ENCODE measurements at places on chromosomes 2 and 18.

DNA sequence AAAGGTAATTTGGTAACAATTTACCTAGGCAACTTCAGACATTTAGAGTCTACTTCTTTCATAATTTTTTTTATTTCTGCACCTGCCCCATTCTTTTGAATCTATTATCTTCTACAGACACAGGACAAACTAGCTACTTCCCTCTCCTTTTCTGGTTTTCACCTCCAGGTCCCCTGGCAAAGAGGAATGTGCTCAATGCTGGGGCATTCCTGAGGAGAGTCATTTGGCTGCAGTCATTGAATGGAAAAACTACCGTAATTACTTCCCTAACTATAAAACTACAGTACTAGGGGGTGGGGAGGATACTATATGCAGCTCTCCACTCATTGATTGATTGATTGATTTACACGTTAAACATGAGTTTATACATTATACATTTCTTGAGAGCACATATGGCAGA is 11.2 kb upstream of the ARHGAP28 start:
- no peak for DNase-seq

GRCh38 chr18:57447154-57447621 is 12.0 kb downstream of the ONECUT2 start:
- no peak for DNase-seq

DNA sequence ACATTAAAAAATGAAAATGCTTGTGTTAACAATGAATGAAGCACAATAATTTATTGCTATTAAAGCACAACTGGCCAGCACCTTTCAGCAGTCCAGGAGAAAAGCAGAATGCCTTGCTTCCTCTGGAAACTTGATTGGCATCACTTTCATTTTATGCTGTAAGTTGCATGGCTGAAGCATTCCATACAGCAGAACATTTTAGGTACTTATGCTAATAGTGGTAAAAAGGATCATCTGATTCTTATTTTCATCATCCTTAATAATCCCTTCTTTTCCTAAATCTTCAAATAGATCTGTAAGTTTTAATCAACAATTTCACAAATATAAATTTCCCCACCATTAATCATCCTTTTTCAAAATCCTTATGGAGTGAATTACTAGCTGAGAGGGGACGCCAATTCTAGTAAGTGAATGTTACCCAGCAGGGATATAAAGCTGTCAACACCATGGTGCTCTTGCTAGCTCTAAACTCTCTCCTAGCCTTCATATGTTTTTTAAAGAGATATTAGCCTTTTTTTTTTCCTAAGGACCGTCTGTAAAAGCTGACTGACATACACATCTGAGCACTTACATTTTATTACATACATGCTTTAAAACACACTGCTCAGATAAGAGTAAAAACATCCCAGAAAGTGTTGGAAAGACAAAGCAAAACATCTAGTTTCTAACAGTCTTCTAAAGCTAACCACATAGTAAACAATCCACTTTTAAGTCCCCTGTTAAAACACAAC is 5.3 kb downstream of the SATB2 start:
- DNase-seq: no peak

GRCh38 chr2:132503701-132504100 is 87.1 kb downstream of the GPR39 start:
- DNase-seq: no peak

GRCh38 chr2:230924092-230924469 is 961 bp downstream of the GPR55 start:
- DNase-seq: no peak

DNA sequence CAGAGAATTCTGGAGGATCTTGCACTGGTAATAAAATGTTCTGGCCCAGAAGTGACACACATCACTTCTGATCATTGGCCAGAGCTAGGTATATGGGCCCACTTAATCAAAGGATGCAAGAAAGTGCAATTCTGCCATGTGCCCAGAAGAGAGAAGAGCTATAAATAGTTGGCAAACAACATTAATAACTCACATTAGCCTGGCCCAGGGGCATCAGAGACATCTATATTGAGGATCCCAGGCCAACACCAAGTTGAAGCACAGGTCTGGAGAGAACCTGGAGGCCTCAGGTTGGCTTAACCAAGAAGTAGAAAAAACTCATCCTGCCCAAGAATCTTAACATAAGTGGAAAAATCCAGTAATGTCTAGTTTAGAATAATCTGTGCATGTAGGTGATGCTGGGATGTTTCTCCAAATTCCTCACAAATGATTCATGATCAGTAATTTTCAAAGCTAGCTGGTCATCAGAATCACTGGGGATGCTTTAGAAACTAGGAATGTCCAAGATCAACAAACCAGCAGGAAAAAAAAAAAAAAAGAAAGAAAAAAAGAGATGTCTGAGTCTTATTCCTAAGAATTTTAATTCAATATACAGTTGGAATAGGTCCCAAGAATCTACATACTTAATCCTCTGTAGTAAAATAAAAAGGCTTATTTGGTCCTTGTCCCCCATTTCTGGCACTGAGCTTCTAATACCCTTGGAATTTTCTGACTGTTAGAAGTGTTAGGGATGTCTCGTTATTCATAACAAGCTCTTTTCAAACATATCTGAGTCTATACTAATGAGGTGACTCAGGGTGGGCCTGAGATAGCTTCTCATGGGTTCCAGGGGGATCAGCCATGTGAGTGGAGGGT is 35.0 kb upstream of the EVA1A start:
- DNase-seq: no peak

- no peak for DNase-seq
Measured at GRCh38 chr2:157173740-157174184, 83.7 kb upstream of the GALNT5 start.

GRCh38 chr18:11667578-11667977 is 21.5 kb upstream of the GNAL start:
- DNase-seq: no peak

DNA sequence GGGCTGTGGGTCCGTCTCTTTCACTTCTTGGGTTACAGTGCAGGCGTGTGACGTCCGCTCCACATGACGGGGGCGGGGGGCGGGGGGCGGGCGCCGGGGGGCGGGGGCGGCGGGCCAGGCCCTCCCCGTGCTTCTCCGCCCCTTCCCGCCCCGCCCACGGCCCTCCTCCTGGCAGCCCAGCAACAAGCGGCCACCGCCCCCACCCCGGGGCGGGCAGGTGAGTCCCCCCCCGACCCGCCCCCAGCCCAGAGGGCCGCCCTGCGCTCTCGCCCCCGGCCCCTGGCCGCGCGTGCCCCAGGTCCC is 3.6 kb downstream of the ZNF516 start:
- DNase-seq: peak; percentile 77

DNA sequence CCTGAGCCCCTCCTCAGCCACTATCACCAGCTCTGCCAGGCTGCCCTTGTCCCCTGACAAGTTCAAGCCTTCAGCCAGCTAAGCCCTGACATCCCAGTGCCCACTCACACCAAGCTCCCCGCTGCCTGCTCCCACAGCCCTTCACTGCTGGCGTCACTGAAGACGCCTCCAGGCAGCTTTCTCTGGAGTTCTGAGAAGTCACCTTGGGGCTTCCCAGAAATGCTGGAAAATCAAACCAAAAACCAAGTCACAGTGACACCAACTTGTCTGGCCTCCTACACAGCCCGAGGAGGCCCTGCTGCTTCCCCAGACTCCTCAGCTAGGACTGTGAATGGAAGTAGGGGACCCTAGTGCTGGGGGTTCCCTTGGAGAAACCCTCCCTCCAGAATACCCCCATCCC is 2.2 kb upstream of the TNS1 start:
- no peak for DNase-seq

GRCh38 chr2:188291617-188292347 is at the start of gene GULP1:
Gene GULP1 (plus strand): TSS chr2:188291874. CDS start chr2:188477703, 185,829 bp downstream.
- DNase-seq: no peak

- DNase-seq: no peak
Measured at GRCh38 chr2:96821113-96821675, 5.1 kb downstream of the CNNM3 start.

GRCh38 chr2:172723286-172723685 is 12.4 kb upstream of the RAPGEF4 start:
- no peak for DNase-seq

DNA sequence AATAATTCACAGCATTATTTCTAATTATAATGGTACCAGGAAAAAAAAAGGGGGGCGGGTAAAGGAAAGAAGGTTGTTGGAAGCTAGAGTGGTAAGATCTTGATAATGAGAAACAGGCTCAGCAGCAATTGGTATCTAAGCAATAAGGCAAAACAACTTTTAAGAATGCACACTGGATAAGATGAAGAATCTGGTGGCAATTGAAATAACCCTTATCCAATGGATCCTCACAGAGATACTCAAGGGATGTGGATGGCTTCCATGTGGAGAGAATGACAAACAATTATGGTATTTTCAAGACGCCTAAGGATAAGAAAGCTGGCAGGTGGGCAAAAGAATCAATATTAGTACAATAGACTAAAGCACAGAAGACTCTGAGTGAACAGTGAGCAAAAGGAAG is 153.6 kb downstream of the UPP2 start:
- DNase-seq: no peak

DNA sequence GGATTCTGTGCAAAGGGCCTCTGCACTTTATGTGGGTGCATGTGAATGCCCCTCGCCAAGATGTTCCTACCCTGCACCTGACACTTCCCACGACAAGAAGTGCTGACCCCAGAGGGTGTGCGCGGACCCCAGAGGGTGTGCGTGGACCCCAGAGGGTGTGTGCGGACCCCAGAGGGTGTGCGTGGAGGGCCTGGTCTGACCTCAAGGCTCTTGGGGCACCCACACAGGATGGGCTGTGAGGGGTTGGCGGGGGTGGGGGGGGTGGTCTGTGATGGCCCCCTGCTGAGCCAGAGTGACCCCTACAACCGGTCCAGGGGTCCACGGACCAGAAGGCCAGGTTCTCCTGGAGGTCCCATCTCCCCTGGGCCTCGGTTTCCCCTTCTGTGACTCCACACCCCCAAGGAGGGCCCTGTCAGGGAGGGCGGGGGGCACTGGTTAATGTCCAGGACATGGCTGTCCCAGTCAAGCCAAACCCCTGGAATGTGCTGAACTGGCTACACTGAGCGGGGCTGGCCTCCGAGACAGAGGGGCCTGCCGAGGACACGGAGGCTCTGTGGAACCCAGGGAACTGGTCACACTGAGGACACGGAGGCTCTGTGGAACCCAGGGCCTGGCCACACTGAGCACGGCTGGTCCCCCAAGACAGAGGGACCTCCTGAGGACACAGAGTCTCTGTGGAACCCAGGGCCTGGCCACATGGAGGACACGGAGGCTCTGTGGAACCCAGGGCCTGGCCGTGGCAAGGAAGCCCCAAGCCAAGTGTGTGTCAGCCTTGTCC is 3.1 kb downstream of the NEU4 start:
- no peak for DNase-seq

GRCh38 chr2:233865838-233866237 is 2.3 kb downstream of the MSL3B start:
- no peak for DNase-seq

DNA sequence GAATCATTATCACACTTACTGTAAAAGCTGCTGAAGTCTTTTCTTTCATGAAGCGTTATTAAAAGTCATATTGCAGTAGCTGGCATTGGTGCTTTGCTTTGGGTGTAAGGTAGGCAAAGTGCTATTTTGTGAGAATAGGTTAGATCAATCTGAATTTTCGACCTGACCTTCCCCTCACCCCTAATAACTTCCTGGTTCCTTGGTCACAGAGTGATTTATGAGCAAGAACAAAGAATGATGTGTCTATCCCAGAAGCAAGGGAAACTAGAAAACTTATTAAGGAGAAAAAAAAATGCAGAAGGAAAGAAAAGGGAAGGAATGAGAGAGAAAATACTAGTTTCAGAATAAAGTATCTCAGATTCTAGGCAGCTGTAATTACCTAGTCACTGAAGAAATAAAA is 163.1 kb upstream of the MEIS1 start:
- no peak for DNase-seq

DNA sequence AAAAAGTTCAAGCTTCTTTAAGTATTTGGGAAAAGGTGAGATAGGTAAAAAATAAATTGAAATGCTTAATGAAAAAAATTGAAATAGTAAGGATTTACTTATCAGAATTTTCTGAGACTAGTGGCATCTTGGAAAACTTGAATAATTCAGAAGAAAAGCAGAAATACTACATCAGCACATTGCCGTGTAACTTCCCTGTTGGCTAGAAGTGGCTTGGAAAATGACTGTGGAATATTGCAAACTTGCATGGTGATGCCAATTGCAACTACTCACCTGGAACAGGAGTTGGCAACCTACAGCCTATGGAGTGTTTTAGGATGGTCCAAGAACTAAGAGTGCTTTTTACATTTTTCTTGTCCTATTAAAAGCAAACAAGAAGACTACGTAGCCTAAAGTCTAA is 603.5 kb upstream of the VRK2 start:
- no peak for DNase-seq

- DNase-seq: peak; percentile 15
Measured at GRCh38 chr18:48663931-48664847, 125.4 kb downstream of the CTIF start.

DNA sequence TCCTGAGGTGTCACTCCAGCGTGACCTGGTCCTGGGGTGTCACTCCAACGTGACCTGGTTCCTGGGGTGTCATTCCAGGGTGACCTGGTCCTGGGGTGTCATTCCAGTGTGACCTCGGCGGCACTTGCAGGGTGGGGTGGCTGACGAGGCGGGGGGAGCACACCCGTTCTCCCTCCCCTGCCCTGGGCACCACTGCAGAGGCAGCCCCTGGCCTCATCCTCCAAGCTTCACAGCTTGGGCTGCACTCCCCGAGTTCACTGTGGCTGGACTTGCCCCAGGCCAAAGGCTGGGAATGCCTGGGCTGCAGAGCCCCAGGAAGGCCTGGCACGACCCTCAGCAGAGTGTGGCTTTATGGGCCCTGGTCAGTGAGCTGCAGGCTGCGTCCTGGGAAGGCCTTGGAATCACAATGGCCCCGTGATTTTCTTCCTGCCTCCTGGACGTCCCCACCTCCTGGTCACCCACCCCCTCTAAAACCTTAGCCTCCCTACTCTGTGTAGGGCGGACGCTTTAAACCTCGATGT is 88.3 kb downstream of the NFATC1 start:
- no peak for DNase-seq

- no peak for DNase-seq
Measured at GRCh38 chr2:15797231-15797938, 143.0 kb upstream of the MYCN start.

DNA sequence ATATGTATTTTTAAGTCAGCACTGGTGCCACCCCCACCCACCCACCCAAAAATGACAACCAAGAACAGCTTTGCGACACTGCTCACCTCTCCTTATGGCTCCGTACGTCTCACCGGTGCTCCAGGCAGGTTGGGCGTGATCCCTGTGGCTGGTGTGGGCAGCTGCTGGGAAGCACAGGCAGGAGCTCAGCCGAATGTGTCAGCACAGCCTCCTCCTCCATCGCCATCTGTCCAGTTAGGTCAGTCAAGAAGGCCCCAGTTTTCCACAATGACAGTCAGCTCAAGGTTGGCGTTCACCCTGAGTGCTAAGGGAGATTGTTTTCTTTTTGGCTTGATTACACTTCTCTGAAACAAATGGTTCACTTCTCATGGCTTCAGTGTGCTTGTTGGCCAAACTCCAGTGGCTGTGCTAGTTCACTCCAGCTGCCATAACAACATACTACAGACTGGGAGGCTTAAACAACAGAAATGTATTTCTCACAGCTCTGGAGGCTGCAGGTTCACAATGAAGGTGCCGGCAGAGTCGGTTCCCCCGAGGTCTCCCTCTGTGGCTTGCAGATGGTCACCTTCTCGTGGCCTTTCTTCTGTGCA is 30.2 kb downstream of the AMER3 start:
- no peak for DNase-seq
